ENCODE measurements at places on chromosomes 3 and 15. TPM values are rescaled to one million over a fixed set of nuclear protein-coding genes. Genes with fewer than 3 reads are reported as not detected.

DNA sequence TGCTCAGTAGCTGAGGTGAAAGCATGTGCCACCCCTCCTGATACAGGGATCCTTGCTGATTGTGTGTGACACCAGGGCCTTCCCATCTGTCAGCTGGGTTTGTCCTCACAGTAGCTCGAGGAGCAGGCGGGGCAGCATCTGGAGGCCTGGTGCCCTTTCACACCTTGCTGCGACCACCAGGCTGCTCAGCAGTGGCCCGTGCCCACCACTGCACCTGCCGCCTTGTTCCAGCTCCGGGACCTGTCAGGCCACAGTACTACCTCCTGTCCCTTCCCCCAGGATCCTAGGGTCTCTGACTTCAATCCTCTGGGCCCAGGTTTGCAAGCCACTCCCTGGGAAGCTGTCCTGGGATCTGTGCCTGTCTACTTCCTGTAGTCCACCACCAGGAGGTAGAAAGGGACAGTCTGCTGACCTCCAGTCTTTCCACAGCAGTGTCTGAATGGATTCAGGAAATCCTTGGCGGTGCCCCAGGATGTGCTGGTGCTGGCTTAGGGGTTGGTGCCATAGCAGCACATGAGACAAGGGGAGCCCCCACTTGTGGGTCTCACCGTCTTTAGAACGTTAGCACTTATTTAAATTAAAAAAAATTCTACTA is 27.5 kb downstream of the APBA2 start:
- H3K36me3 ChIP-seq: no peaks in the 10 kb centered on the region
- H3K27ac ChIP-seq: no peak overlapping the region
- DNase-seq: no peak
- H3K4me3 ChIP-seq: no peak overlapping the region
- H3K4me1 ChIP-seq: no peaks in the 10 kb centered on the region

DNA sequence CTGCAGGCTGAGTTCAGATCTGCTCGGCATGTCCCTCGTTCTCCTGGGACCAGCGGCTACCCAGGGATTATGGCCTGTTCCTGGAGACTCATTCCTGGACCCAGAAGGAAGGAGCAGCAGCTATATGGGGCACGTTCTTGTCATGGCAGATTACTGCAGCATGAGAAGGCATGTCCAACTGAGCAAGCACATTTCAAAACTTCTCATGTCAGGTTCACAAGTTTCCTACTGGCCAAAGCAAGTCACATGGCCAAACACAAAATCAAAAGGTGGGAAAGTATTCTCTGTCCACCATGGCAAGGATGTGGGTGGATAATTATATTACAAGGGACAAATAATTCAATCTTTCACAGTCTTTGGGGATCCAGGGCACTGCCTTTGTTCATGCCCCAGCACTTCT is 71.9 kb upstream of the C15orf39 start:
- peaks cover 10% of the 10 kb centered on the region for H3K4me1 ChIP-seq
- DNase-seq: no peak

GRCh38 chr3:110362751-110363150 is 708.9 kb upstream of the NECTIN3 start:
- no peak overlapping the region for H3K27ac ChIP-seq
- no peaks in the 10 kb centered on the region for H3K27me3 ChIP-seq
- H3K4me1 ChIP-seq: no peaks in the 10 kb centered on the region
- no peak overlapping the region for H3K4me3 ChIP-seq
- H3K36me3 ChIP-seq: no peaks in the 10 kb centered on the region

GRCh38 chr3:132637590-132637989 is 22.0 kb downstream of the ACAD11 start:
- no peak overlapping the region for H3K27ac ChIP-seq
- H3K4me3 ChIP-seq: no peak overlapping the region
- H3K4me1 ChIP-seq: no peaks in the 10 kb centered on the region
- no peaks in the 10 kb centered on the region for H3K27me3 ChIP-seq
- H3K36me3 ChIP-seq: no peaks in the 10 kb centered on the region

DNA sequence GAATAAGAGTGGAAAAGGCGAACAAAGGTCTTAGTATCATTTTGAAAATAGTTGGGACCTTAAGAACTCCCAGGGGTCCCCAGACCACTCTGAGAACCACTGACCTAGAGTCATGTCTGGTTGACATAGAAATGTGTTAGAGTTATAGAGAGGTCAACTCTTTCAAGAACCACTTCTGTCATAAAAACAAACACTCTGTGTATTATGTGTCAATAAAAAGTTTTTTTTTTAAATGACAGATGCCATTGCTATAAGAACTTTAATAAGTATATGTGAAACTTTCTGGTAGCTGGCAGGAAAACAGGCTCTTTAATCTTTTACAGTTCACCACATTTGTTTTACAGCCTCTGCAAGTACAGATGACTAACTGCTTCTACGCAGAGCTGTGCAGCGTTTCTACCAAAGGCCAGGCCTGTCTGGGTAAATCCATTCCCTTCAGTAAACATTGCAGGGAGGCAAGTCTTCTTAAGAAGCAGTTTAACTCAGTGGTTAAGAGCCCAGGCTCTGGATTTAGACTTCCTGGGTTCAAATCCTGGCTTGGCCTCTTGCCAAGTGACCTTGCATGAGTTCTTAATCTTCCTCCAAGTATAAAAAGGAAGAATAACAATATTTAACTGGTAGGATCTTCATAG is 56.6 kb downstream of the RFTN1 start:
- DNase-seq: no peak
- H3K4me3 ChIP-seq: no peak overlapping the region
- no peaks in the 10 kb centered on the region for H3K36me3 ChIP-seq
- H3K27me3 ChIP-seq: no peaks in the 10 kb centered on the region

GRCh38 chr3:147195887-147196286 is 210.5 kb downstream of the ZIC4 start:
- no peaks in the 10 kb centered on the region for H3K27me3 ChIP-seq
- no peak overlapping the region for H3K4me3 ChIP-seq
- DNase-seq: no peak
- H3K27ac ChIP-seq: no peak overlapping the region
- H3K4me1 ChIP-seq: no peaks in the 10 kb centered on the region
- peaks cover 3% of the 10 kb centered on the region for H3K36me3 ChIP-seq

DNA sequence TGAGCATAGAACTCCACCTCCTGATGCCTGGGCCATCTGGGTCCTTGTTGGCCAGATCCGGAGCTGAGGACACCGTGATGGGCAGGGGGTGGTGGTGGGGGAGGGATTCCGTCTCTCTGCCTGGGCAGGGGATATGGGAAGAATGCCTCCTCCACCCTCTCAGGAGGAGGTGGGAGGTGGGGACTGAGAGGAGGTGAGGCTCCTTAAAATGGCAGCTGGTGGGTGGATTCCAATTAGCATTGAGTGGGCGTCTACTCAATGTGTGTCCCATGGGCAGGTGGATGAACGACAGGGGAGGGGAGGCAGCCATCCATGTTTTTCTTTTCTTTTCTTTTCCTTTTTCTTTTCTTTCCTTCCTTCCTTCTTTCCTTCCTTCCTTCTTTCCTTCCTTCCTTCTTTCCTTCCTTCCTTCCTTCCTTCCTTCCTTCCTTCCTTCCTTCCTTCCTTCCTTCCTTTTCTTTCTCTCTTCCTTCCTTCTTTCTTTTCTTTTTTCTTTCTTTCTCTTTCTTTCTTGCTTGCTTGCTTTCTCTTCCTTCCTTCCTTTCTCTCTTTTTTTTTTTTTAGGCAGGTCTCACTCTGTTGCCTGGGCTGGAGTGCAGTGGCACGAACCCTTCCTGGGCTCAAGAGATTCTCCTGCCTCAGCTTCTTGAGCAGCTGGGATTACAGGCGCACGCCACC is 5.0 kb downstream of the SLC28A1 start:
- no peak for DNase-seq
- H3K4me3 ChIP-seq: no peak overlapping the region
- H3K4me1 ChIP-seq: no peaks in the 10 kb centered on the region
- H3K36me3 ChIP-seq: no peaks in the 10 kb centered on the region
- no peak overlapping the region for H3K27ac ChIP-seq
- H3K27me3 ChIP-seq: no peaks in the 10 kb centered on the region

DNA sequence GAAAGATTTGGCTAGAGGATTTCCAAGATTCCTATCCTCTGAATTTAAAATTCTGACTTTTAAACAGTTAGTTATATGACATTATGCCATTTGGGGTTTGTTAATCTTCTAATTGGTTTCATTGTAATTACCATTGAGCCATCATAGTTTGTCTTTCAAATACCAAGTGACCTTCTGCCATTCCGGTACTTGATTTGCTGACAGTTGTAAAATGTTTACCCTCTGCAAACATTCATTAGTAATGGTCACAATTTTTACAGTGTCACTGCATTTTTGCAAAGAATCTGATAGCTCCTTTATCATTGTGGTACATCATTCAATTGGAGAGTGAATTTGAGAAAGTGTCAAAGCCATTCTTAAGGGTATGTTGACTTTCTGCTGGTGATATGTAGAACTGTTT is 645.0 kb upstream of the TBL1XR1 start:
- DNase-seq: no peak
- no peaks in the 10 kb centered on the region for H3K4me1 ChIP-seq
- H3K36me3 ChIP-seq: no peaks in the 10 kb centered on the region
- H3K4me3 ChIP-seq: no peak overlapping the region

GRCh38 chr3:82196645-82197044 is 435.2 kb upstream of the GBE1 start:
- no peak overlapping the region for H3K27ac ChIP-seq
- no peak for DNase-seq
- H3K27me3 ChIP-seq: no peaks in the 10 kb centered on the region
- H3K36me3 ChIP-seq: no peaks in the 10 kb centered on the region

GRCh38 chr15:44385344-44385942 is 42.0 kb upstream of the CTDSPL2 start:
- H3K4me1 ChIP-seq: peaks cover 13% of the 10 kb centered on the region
- no peaks in the 10 kb centered on the region for H3K36me3 ChIP-seq
- no peaks in the 10 kb centered on the region for H3K27me3 ChIP-seq
- no peak overlapping the region for H3K4me3 ChIP-seq
- no peak for DNase-seq

- H3K27me3 ChIP-seq: no peaks in the 10 kb centered on the region
- H3K27ac ChIP-seq: no peak overlapping the region
- H3K4me3 ChIP-seq: no peak overlapping the region
These were observed 220.0 kb upstream of the UBE2E2 start for GRCh38 chr3:22982981-22983587.

GRCh38 chr15:40252438-40253166 is 13.7 kb downstream of the PAK6 start:
- no peaks in the 10 kb centered on the region for H3K36me3 ChIP-seq
- peak overlapping the region; percentile 4 for H3K27ac ChIP-seq
- no peaks in the 10 kb centered on the region for H3K27me3 ChIP-seq
- H3K4me1 ChIP-seq: peaks cover 44% of the 10 kb centered on the region
- DNase-seq: peak; percentile 56

- no peak overlapping the region for H3K27ac ChIP-seq
- no peaks in the 10 kb centered on the region for H3K27me3 ChIP-seq
- no peaks in the 10 kb centered on the region for H3K36me3 ChIP-seq
- no peak for DNase-seq
- peaks cover 36% of the 10 kb centered on the region for H3K4me1 ChIP-seq
These were observed 84.8 kb upstream of the ICE2 start for GRCh38 chr15:60563539-60564404.

The GUCA1C gene
- total RNA-seq: 0.44 TPM

The MCF2L2 gene
- 39.3 TPM for total RNA-seq

The COL8A1 gene
- 0.94 TPM for total RNA-seq

The SCAMP5 gene
- 12.9 TPM for total RNA-seq

The P4HTM gene
- 99.8 TPM for total RNA-seq

The SLC22A14 gene
- total RNA-seq: not detected

The ARPP21 gene
- total RNA-seq: 0.72 TPM

The UTS2B gene
- 0.32 TPM for total RNA-seq

The NANOGP8 gene
- total RNA-seq: not detected

The MAGI1 gene
- 22.6 TPM for total RNA-seq

The TMEM40 gene
- total RNA-seq: not detected

The SLC9A9 gene
- total RNA-seq: 11.4 TPM
